Hippocampal formation (tissue), 2 donors: ENCODE measurements at places on chromosomes 13 and 19.
A peak's percentile ranks its signal among the peaks of the same experiment; 100 is the strongest.

DNA sequence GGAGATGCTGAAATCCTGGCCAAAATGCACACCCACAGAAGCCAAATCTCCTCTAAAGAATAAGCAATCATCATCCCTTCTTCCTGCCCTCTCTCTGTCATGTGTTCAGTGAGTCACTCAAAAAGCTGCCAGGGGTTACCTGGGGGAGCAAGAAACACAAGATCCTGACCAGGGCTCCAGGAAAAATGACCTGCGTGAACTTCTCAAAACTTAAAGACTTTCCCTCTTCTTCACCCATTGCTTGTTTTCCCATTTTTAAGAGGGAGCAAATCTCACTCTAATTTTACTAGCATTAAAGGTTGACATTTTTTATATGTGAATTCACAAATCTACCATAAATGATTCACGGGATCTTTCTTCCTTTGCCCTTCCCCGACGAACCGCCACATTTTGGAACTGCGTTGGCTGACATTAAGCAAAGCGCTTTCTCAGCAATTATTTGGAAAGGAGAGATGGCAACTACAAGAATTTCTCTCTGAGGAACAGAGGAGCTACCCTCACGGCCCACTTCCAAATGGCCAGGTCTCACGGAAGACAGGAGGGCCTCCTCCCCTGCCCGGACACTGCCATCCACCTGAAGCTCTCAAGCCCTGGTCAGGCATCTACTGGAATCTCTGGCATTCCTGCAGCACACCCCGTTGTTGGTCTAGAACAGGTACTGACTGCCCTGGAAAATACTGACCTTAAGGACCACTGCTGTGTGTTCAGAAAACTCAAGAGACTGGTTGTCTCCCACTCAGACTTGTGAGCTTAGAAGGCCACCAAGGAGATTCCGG is 14.2 kb downstream of the TSHZ3 start:
- no peak for DNase-seq

GRCh38 chr13:39051157-39051556 is 12.9 kb downstream of the NHLRC3 start:
- DNase-seq: no peak

DNA sequence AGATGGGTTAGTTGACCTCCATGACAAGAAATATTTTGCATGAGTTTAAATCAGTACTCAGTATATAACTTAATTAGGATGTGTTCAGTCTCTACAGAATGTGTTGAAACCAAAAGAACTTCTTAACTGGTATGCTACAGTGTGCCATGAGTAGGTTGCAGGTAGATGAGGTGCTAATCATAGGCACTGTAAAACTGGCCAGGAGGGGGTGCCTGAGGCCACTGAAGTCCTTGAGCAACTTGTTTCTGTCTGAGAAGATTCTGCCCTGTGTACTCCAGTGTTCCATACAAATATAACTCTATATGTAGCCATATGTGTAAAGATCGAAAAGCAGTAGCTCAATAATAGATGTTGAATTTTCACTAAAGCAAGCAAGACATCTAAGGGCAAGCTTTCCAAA is 549.2 kb upstream of the KLF12 start:
- DNase-seq: no peak

DNA sequence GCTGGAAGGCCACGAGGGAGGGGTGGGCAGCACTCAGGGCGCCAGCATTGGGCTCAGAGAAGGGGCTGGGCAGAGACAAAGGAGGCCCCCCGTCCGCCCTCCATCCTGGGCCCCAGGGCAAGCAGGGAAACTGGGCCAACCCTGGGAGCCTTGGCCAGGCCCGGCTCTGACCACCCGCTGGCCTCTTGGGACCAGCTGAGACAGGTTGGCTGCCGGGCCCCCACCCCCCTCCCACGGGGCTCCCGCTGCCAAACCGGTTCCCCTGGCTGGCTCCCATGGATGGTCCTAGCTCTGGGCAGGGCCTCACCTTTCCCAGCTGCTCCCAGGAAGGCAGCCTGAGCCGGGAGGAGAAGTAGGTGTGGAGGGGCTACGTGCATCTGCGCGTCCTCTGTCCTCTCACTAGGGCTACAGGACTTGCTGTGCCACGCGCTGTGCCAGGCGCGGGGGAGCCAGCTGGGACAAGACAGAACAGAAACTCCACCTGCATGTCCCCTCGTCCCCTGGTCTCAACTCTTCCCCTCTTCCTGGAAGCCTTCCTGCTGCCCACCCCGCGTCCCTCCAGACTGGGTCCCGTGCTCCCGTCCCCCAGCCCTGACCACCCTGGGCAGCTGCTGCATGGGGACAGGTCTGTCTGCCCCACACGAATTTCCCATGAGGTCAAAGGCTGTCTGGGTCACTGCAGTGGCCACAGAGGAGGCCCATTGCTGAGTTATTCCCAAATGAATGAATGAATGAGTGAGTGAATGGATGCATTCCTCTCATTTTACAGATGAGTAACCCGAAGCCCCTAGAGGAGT is 29.1 kb upstream of the NCCRP1 start:
- no peak for DNase-seq

GRCh38 chr19:58212336-58213074 is 16.2 kb upstream of the ZNF544 start:
- DNase-seq: no peak

DNA sequence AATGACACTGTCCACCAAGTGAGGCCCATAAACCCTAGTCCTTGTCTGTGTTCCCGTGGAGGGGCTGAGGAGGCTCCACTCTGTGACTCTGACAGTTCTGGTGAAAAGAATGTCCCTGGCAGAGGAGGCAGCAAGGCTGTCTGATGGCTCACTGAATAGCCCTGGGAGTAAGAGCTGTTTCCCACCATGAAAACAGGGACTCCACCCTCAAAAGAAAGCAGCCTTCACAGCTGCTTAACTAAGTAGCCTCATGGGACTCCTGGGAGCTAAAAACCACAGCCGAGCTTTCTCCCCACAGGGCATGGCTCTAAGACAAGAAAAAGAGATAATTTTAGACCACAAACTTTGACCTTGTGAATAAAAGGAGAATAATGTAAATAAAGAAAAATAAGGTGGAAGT is 135.1 kb upstream of the FRY start:
- DNase-seq: no peak

DNA sequence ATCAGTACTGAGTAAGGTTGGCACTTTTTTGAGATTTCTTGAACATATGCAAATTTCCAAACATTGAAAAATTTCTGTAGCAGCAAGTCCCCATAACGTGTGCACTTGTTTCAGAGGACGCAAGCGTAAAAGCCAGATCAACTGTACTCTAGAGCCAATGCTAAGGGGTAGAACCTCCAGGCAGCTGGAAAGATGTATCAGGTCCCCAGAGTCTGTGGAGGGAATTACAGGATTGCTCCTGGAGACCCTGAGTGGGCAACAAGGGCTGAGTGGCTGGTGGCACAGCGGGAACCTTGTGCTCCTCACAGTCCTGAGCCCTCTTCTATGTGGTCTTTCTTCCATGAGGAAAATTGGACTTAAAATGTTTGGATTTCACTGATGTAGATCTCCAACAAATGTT is 53.9 kb upstream of the AMER2 start:
- DNase-seq: no peak

DNA sequence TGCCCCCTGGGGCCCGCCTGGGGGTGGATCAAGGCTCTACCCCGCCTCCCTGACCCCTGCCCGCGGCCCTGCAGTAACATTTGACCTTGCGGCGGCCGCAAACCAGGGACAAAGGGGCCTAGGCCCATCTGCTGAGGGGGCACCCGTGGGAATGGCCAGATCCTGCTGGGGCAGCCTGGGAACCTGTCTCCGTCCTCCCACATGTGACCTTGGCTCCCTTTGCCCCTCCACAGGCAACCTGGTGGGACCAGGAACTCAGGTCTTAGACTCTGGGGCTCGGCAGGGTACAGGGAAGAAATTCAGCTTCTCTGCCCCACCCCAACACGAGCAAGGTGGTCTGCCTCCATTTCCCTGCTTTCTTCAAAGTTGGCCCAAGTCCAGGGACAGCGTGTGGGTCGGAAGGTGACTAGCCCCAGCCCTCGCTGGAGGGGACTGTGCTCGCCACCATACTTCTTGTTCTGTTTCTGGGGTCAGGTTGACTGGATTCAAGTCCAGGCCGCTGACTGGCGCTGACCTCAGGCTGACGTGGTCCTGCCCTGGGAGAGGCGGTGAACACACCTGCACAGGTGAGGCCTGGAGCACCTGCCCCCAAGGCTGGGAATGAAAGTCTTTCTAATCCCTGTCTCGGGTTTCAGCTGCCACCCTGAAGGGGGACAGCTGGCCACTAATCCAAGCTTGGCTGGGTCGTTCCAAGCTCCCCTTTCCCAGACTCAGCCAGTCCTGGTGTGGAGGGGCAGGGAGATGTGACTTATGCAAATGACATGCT is 2.5 kb upstream of the NR2F6 start:
- DNase-seq: no peak

- DNase-seq: no peak
Measured at GRCh38 chr19:435707-436412, 25.0 kb downstream of the SHC2 start.

GRCh38 chr13:34000955-34001354 is 183.0 kb downstream of the RFC3 start:
- DNase-seq: no peak

DNA sequence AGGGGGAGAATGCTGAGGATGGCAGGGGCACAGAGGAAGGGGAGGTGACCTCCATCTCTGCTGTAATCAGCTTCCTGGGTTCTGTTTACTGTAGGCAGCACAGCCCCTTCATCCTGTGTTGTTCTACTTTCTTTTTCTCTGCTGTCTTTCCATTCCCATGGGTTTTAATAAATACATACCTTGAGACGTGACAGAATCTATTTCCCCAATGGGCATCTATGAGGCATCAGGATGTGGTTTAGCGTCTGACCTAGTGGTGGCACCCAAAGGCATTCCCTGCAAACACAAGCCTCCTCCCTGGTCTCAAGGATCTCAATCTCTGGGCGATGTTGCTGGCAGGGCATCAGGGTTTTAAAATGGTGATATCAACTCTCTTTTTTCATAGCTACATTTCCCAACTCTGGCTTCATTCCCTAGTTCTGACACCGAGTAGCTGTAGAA is 60.8 kb downstream of the ALOX5AP start:
- no peak for DNase-seq

DNA sequence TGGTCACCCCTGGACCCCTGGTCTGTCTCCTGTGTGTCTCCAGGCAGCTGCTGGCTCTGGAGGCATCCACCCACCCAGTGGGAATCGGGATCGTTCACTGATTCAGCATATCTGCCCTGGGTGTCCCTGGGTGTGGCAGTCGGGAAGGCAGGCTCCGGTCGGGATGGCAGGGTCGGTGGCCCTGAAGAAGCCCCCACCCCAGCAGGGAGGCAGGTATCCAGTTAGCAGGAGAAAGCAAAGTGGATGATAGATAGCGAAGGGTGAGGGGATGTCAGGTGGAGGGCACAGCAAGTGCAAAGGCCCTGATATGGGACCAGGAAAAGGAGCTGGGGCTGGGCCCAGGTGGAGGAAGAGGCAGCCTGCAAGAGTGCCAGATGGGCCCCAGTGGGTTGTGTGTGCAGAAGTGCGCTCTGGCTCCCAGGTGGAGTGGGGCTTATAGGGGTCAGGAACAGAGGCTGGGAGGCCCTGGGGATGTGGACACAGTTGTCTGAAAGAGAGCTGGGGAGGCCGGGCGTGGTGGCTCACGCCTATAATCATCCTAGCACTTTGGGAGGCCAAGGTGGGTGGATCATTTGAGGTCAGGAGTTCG is 2.3 kb downstream of the SSBP4 start:
- no peak for DNase-seq

DNA sequence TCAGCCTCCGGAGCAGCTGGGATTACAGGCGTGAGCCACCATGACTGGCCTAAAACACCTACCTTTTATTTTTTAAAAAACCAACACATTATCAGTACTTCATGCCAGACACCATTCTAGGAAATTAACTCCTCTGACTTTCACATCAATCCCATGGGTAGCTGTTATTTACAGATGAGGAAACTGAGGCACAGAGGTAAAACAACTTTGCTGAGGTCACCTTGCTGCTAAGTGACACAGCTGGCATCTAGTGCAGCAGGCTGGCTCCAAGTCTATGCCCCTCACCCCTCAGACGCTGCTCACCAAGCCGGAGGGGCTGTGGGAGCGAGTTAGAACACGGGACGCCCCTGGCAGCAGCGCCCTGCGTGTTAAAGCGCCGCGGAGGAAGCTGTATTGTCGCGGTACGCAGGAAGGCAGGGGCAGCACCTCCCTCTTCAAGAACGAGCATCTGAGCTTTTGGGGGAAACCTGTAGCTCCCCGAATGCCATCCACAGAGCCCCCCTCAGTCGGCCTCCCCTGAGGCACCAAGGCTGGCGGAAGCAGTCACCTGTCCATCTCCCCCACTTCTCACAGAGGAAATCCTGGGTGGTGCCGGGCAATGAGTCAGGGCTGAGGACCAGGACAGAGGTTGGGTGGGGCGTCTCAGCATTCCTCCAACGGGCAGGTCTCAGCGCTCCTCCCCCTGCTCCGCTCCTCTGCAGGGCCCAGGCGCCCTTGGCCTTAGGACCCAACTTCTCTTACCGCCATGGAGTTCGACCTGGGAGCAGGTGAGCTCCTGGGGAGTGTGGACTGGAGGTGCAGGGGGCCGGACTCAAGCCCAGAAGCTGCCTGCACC is at the start of gene C19orf33:
TSS of gene C19orf33 (plus strand) at position 735 of the 835 bp plus-strand sequence. CDS start at position 746, 11 bp downstream.
- no peak for DNase-seq

DNA sequence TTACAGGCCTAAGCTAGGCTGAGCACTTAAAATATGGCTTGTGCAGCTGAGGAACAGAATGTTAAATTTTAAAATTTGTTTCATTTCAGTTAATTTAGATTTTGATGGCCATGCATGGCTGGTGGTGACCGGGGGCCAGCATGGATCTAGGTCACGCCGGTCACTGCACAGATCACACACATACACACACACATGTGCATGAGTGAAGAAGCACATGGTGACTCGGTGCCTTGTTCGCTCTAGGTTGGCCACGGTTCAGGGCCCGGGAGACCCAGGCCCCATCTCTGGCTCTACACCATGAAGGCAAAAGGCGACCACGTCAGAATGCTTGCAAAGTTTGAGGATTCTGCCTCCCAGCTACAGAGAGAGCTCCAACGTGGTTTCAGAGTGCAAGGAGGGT is 28.0 kb downstream of the ZFR2 start:
- DNase-seq: no peak

DNA sequence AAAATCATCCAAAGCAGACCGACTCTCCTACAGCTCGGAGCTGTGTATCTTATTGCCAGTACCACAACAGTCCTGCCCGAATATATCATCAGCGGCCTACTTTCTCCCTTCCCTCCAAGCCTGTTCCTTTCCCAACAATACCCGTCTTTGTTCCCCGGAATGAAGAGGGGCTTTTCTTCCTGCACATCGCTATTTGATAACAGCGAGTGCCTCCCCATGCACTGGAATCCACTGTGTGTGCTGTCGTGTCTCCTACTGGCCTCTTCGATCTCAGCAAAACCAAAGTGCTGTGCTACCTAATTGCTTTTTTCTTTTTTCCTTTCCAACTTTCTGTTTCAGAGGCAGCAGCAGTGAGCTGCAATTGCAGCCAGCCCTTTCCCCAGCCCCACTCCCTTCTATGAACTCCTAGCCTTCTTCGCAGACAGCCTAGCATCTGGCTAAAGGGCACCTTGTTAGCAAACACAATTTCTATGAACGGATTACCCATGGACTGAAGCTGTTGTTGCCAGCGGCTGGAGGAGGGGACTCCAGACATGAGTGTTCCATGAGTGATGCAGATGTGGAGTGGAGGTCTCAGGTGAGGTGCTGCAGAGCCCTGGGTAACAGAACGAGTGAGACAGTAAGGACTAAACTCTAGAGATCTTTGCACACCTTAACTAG is 43.4 kb downstream of the EFNB2 start:
- DNase-seq: peak; percentile 71
